ENCODE measurements at places on chromosomes 13 and 19.

DNA sequence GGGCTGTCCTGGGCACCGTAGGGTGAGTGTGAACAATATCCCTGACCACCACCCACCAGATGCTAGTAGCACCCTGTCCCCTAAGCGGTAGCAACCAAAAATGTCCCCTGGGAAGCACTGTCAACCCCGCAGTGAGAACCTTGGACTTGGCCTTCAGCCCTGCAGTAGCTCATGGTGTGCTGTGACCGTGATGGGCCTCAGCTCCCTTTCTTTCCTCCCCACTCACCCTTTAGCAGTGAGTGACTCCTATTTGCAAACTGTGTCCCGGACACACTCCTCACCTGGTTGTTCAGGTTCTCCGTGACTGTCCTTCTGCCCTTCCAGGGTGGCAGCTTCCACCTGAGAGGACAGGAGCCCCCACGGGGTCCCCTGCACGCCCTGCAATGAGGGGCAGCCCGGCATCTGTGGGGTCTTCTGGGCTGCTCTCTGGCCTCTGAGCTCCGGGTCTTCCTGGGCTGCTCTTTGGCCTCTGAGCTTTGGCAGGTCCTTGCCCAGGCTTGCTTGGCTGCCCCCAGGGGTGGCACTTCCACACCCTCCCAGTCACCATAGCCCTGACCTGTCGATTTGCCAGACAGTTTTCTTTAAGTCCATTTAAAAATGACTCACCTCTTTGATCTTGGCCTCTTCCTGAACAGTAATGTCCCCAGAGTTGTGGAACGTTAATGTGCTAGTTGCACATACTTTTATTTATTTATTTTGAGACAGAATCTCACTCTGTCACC is 3.8 kb downstream of the KDM4B start:
- DNase-seq = no peak

DNA sequence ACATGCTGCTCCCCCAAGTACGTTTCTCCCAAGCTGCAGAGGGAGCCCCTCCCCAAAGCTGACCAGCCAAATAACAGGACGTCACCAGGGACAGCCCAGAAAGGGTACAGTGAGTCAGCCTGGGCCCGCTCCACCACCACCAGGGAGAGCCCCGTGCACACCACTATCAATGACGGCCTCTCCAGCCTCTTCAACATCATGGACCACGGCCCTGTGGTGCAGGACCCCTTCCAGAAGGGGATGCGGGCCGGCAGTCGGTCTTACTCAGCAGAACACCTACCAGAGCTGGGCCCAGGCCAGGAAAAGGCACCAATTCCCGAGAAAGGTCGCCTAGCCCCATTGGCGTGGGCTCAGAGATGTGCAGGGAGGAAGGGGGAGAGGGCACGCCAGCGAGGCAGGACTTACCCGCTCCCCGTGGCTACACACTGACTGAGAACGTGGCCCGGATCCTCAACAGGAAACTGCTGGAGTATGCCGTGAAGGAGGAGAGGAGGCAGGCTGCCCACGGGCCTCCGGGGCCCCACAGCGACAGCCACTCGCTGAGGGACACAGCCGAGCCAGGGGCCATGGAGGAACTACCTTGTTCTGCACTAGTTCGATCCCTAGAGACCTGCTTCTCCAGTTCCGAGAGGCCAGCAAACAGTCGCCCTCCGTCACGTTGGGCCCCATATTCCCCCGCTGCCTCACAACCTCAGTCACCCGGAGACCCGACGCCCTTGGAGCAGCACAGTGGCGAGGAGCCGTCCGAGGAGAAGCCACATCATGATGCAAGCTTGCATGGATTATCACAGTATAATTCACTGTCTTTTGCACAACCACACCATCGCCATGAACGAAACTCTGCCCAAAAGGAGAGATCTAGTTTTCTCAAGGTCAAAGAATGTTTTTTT is 815.9 kb upstream of the KLHL1 start:
- DNase-seq = no peak

DNA sequence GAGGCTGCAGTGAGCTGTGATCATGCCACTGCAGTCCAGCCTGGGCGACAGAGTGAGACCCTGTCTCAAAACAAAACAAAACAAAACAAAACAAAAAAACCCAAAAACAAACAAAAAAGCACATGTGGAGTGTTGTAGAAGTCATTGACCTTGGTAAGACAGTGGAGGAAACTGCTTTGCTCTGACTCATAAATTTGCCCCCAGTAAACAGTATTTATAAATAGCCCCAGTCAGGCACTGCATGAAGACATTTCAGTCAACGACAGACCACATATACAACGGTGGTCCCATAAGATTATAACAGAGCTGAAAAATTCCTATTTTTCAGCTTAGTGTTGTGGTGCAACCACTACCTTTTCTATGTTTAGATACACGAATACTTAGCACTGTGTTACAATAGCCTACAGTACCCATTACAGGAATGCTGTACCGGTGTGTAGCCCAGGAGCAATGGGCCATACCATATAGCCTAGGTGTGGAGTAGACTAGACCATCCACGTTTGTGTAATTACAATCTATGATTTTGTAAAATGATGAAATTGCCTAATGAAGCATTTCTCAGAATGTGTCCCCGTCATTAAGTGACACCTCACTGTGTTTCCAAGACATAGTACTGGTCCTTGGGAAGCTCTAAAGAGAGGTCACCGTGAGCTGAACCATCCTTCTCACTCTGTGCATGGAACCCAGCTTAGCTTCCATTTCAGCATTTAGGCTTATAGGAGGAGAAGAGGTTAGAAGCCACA is 1.1 kb downstream of the ARL11 start:
- no peak for DNase-seq

DNA sequence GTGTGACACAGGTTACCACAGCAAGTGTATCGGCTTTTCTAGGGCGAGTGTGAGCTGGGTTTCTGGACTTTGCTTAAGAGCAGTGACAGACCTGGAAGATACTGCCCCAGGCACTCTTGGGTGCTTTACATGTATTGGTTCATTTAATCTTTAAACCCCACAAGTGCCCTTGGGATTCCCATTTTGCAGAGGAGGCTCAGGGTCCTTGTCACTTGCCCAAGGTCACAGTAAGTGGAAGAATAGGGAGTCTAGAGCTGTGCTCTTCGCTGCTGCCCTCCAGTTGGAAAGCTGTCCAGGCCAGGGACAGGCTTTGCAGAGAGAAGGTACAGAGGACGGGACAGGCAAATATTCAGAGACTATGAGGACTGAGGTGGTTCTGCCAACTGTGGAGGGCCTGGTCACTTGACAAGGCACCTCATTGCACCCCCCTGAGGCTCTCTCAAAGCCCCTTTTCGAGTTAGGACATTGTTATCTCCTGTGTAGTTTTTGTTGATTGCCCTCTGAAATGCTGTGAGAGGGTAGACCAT is 42.4 kb downstream of the BBC3 start:
- no peak for DNase-seq

- DNase-seq = peak; percentile 1
Observed at GRCh38 chr13:78060966-78061365, 142.3 kb upstream of the EDNRB start.

- DNase-seq = no peak
Observed at GRCh38 chr19:1066748-1067340, at the start of gene ARHGAP45. TSS of gene ARHGAP45 (plus strand) at chr19:1067167. CDS start at chr19:1067406, 239 bp downstream.

DNA sequence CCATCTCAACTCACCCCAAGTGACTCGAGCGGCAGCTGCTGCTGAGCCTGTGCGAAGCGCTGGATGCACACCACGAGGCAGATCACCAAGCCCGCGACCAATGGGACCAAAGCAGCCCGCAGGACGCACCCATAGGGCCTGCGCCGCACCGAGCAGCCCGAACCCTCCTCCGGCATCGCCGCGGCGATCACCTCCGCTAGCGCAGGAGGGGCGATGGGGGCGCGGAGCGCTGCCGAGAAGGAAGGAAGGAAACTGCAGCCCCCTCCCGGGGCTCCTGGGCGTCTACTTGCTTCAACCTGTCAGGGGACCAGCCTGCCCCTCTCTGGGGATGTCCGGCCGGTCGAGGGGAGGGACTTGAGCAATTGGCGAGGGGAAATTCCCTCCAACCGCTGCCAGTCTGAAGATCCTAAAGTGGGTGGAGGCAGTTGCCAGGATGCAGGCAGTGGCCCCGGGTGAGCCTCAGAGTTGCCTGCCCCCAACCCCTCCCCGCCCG is at the start of gene CD70:
CD70 (minus strand) TSS at position 324 of the 493 bp plus-strand sequence; CDS start at position 176, 148 bp downstream.
- no peak for DNase-seq
